ENCODE measurements at places on chromosomes 2 and 18.

DNA sequence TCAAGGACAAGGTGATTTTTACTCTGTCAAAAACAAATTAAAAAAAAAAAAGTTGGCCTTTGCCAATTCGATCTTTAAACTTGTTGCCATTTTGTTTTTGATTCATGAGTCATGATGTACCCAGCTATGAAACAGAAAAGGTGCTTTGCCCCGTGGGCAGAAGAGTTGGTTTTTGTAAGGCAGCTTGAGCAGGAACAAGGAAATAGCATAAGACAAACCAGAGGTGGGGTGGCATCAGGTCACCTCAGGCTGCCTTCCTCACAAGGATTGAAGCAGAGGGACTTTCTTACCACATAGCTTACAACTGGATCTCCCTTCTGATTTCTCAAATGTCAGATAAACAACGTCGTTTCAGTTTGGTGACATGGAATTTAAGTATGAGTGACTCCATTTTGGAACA, 123.8 kb downstream of the ARL4C start:
- peak; percentile 49 for DNase-seq

DNA sequence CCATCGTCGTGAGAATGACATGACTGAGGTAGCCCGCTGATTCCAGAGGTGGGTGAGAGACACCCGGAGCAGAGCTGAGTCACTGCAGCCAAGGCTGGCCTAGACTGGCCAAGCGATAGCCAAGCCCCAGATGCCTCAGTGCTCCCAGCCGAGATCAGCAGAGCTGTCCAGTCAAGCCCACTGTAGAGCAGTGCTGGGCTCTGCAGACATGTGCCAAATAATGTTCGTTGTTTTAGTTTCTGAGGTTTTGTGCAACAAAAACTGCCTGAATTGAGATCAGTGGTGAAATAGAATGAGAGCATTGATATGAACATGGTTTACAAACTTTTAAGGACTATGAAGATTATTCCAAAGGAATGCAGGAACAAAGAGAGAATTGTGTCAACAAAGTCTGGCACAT, 42.1 kb downstream of the INSIG2 start:
- no peak for DNase-seq

DNA sequence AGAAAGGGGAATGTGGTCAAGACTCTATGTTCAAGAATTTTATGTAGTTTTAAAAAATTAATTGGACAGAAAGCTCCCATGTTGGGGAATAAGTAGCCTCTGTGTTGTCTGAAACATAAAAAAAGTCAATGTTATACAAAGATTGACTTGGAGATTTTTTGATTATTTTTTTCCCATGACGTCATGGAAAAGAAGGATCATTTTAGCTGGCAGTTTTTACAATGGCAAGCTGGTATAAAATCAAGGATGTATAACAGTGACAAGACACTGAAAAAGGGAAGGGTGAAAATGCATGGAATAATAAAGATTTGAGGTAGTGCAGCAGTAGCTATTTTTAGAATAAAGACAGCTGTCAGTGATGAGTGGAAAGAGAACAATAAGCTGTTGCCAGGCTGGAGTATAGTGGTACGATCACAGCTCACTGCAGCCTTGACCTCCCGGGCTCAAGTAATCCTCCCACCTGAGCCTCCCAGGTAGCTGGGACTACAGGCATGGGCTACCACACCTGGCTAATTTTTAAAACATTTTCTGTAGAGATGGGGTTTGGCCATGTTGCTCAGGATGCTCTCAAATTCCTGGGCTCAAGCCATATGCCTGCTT, 9.2 kb downstream of the SLC39A10 start:
- DNase-seq, result no peak

DNA sequence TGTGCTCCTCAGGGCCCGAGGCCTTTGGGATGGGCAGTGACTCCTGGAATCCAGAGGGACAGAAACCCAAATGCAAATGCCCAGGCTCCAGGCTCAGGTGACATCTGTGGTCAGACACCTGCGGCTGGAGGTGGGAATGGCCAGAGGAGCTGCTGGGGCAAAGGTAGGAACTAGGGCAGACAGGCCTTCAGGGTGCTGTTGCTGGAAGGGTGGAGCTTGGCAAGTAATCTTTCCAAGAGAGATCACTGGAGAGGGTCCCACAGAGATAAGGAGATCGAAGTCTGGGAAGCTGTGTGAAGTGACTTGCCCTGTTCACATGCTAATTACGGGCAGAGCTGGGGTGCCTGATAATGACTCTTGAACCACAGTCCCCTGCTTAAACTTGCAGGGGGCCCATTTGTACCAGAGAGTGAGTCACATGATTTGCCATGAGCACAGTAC, 82.4 kb downstream of the ACAA2 start:
- DNase-seq, result no peak

DNA sequence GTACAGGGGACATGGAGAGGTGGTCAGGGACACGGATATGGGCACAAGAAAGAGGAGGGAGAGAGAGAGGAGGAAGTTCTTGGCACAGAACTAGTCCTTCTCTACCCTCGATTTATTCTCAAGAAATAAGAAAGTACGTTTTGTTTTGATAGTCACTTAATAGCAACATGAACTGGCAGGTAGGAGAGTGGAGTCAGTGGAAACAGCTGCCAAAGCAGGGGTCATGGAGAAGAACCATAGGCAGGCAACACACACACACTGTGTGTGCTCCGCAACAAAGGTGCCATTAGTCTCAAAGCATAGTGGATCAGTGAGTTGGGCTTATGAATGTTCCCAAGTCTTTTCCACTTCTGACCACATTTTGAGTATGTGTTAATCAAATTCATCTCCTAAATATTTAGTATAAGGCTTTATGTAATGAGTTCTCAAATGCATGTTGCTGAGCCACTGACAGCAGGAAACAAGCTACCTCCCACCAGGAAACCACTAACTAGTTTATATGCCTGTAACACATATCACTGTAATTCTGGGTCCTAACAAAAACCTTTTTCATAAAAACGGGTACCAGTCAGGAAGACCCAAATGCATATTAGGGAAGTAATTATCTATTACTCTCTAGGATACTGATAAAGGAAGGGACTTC, 41.1 kb downstream of the IWS1 start:
- DNase-seq, result no peak

DNA sequence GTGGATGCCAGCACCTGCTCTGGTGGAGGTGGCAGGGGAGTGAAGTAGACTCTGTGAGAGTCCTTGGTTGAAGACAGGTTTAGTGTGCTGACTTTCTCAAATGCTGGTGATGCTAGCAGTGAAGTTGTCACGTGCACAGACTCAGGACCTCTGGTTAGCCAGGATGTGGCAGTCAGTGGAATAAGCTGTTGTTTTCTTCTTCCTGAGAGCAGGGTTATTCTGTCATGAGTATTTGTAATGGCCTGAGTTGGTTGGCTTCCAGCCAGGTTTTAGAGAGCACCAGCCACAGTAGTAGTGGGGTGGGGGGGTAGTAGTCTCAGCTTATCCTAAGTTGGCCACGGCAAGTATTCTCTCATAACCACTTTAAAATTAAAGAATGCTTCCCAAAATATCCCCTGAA, 238.5 kb upstream of the FBXO11 start:
- no peak for DNase-seq

GRCh38 chr2:200509235-200509611, 645 bp downstream of the KCTD18 start:
- no peak for DNase-seq

GRCh38 chr2:28445448-28446258, 50.2 kb upstream of the PLB1 start:
- DNase-seq, result peak; percentile 64

GRCh38 chr18:6821356-6821755, 91.8 kb downstream of the ARHGAP28 start:
- DNase-seq, result no peak

- DNase-seq, result no peak
Measured at GRCh38 chr2:154945984-154946383, 247.5 kb downstream of the KCNJ3 start.

DNA sequence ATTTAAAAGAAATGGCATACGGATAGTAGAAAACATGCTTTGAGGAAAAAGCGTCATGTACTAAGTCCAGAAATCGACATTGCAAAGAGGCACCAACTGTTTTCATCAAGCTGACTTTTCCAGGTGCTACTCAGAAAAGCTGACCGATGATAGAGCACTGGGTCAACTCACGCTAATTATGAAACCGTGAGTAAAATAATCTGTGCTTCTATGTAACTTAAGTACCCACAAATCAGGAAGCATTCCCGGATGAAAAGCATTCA, 353 bp upstream of the NUP35 start:
- no peak for DNase-seq

DNA sequence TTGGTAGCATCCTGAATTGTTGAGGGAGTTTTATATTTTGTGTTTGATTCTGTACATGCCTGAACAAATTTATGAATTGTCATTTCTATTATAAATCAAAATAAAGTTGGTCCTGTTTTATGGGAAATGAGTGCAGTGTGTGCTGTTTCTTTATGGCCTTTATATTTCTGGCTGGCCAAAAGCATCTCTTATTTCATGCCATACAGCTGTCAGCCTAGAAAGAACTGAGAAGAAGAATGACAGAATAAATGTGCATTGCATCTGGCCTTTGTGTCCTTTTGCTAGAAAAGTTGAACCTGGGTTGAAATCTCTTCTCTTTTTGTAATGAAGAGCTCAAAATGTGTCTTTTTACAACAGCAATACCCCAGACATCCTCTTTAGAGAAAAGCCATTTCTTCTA, 474.7 kb upstream of the LRATD1 start:
- no peak for DNase-seq

DNA sequence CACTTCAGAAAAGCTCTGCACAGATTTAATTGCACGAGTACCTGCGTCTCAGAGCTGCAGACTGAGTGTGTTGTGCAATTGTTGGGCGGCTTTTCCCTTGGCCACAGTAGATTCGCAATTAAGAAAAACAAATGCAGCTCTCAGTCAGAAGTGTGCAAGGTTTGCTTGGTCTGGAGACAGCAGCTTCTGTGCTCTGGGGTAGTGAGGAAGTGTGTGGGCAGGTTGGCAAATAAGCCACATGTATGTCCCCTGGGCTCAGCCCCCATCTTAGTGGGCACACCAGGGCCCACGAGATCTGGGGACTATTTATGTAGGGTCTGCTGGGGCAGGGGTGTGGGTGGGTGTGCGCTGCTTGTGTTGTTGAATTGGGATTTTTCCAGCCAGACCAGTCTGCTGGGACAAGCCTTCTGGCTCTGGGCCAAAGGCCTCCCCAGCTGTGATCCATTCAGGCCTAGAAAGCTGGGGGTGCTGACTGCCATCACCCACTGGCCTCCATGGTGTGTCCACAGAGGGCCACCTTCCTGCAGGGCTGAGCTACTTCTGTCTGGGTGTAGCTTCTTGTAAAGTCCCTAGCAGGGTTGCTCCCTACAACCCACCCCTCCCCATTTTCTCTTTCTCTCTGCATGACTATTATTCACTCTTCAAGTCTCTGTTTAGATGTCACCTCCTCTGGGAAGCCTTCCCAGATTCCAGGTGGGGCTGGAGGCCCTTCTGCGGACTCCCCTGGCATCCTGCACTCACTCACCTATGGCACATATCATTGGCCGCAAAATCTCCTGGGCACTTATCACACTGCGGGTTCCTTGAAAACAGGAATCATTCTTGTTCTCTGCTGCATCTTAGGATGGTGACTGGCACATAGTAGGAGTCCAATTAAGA, 67.8 kb downstream of the ODC1 start:
- no peak for DNase-seq

DNA sequence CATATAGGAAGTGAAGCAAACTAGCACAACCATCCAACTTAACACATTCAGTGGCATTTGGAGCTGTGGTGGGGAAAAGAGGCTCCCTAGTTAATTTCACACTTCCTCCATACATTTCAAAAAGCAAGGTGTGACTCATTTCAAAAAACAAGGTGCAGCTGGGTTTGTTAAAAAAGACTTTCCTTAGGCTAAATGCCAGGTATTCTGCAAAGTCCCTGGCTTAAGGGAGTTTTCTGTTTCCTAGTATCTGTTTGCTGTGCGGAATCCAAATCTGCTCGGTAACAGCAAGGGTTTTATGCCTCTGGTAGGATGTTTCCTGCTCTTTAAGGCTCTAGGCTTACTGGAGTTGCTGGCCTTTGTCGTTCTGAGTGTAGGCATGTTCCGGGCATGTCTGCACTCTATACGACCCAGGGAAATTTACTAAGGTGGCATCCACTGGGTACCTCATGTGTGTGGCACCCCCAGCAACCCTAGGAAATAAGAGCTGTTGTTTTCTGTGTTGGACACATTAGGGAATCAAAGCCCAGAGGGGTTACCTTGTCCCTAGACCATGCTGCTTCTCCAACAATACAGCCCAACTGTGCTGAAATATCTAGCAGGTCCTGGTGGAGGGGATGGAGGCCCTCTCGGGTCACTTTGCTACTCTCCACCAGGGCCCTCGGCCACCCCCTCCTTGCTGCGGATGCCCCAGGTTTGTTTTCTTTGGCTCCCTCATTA, 634 bp upstream of the MSGN1 start:
- DNase-seq, result no peak

DNA sequence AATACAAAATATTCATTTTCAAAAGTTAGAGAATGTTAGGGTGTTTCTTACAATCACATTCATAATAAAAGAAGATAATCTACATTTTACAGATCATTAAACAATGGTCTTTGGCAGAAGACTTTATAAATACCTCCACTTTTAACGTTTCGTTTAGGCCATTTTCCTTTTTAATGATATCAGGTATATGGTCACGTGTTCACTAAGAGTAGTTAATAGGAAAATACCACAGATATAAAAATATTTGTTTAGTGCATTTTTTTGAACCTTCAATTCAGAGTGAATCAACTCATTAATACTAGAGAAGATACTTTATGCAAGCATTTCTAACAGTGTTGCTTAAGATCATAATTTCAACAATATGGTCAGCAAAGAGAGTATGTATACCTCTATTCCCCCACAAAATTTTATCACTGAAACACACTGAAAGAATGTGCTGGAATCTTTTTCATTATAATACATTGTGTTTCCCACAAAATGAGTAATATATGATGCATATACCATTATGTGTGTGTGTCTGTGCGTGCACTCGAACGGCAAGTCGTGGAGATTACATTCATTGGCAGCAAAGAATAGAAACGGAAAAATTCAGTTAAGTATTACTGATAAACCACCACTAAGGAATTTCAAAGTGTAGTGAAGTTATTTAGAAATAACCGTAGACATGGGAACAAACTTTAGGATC, 319.9 kb upstream of the THUMPD2 start:
- DNase-seq, result no peak

- no peak for DNase-seq
Measured at GRCh38 chr2:207385076-207385475, 144.7 kb upstream of the CREB1 start.

- DNase-seq, result no peak
Measured at GRCh38 chr18:48123324-48123723, 192.9 kb upstream of the SMAD2 start.

- DNase-seq, result no peak
Measured at GRCh38 chr18:62033756-62034155, 140.9 kb upstream of the RNF152 start.

Data from stimulated activated CD4-positive, alpha-beta T cell treated with anti-CD3 and anti-CD28 coated beads, Interleukin-4, amount 100 ng/mL, for 4 hours (primary cell).